ENCODE measurements at places on chromosomes 5 and 9.

DNA sequence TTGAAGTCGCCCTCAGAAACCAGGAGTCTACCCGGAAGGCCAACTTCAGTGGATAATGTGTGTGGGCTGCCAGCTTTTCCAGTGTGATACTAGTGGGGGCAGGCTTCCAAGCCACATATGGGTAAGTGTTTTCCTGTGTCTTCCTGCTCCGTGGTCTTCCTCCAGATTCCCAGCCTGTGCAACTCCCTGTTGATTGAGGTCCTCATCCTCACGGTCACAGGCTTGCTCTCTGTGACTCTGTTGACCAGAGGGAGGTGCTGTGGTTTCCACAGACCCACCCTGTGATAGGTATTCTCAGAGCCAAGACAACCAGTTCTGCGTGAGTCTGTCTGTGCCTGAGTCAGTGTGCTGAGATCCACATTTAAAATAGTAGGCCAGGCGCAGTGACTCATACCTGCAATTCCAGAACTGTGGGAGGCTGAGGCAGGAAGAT lies 388.0 kb upstream of the IRX2 start:
- DNase-seq = no peak

GRCh38 chr5:155826611-155827507 lies 500.1 kb upstream of the SGCD start:
- no peak for DNase-seq

DNA sequence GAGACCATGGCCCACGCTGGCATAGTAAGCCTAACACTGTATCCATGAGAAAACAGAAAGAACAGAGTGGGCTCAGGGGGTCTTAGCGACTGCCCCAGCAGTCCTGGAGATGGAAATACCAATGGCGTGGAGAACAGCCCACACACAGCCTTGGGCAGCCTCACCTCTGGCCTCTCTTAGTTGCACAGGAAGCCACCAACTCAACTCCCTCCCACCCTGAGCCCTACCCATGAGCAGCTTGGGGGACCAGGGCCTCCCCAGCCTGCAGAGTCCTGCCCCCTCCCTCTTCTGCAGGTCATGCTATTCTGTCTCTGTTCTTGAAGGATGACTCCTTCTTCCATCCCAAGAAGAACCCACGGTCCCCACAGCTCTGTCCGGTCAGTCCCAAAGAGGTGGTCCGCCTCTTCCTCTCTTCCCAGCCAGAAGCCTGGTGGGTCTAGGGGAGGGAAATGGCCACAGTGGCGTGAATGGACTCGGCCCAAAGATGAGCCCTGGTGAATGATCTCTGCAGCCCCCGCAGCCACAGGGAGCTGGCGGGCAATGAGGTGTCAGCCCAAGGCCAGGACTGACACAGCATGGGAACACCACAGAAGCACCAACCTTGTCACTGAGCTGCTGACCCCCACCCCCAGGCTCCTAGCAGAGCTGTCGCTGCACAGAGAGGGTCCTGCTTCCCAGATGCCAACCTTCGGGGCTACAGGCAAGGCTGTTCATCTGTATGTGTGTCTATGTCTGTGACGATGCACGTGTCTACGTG lies 131.2 kb downstream of the ROR2 start:
- DNase-seq = no peak

DNA sequence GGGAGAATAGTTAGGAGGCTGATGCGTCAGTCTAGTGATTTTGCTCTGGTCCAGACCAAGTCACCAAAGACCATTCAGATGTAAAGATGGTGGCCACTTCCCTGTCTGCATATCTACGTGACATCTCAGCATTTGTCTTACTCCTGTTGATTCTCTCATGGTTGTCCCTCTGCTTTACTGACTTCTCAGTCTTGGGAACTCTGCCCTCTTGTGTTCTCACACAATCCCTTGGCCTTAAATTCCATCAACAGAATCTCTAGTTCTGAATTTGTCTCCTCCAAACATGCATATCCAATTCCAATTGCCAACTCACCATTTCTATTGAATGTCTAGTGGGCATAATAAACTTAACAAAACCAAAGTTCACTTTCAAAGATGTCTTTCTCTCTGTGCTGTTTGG lies 147.8 kb downstream of the SLC24A2 start:
- DNase-seq = no peak

DNA sequence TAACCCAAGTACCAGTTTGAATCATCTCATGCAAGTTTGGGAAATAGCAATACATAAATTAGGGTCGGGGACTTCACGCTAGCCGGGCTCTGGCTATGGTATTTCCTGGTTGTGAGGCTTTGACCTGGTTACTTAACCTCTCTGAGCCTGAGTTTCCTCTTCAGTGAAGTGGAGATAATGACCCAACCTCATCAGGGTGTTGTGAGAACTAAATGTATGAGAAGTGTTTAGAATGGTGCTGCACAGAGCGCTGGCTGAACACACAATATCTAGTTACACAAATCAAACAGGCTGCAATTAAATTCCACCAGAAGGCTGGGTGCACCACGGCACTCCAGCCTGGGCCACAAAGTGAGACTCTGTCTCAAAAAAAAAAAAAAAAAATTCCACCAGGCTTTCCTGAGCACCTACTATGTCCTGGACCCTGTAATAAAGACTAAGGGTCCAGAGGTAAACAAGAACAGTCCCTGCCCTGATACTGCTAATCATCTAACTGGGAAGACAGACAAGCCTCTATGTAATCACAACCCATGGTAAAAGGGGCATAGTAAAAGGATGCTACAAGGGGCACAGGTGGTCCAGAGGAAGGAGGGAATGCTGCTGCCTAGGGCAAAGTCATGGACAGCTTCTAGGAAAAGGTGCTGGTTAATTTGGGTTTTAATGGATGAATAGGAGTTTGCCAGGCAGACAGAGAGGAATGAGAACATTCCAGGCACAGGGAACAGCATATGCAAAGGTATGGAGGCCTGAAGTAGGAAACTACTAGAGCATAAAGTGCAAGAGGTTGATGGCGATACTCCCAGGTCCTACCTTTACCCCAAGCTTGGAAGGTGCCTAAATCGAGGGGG lies 27.7 kb downstream of the DUSP1 start:
- DNase-seq = no peak

GRCh38 chr5:43154469-43154868 lies 33.8 kb downstream of the ZNF131 start:
- DNase-seq = no peak

- DNase-seq = no peak
Observed at GRCh38 chr9:90821697-90822096, 20.1 kb downstream of the SYK start.
